Fibroblast of pulmonary artery (primary cell): ENCODE measurements at places on chromosomes 2 and 18.
A peak's percentile ranks its signal among the peaks of the same experiment; 100 is the strongest.

- no peak for DNase-seq
These were observed 293.2 kb downstream of the PLCL1 start for GRCh38 chr2:198097630-198098029.

GRCh38 chr2:98524168-98524567, 79.5 kb downstream of the INPP4A start:
- peak; percentile 50 for DNase-seq

DNA sequence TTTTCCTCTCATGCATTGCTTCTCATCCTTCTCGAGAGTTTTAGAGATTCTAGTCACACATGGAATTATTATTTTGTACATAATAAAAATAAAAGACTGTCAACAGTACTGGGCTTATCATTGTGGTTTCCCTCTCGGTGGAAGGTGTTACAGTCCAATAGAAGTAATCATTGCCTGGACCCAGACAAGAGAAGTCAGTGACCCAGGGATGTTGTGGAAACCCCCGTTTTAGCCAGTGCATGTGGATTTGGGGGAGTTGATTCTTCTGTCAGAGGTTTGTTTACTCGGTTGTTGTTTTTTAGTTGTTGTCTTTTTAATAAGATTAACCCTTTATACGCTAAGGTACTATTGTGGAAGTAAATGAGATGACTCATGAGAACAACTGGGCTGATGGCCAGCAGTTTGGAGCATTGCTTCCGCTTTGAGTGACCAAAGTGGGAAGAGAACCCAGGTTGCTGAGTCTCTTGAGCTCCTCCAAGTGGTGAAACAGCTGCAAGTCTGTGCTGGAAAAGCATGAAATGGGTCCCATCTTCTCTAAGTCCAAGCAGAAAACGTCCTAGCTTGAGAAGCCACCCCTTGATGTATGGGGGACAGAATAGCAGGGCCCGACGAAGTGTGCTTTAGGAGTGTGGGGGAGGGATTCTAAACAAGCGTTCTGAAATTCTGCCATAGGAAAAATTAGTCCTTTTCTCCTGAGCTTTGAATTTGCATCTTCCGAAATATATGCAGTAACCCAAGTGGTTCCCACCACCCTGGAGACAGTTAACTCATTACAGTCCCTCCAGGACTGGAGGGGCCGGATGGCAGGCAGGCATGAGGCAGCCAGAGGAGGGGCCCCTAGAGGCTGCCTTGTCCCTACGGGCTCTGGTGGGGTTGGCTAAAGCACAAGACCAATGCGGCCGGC, 61.8 kb upstream of the GPR45 start:
- DNase-seq: peak; percentile 80

DNA sequence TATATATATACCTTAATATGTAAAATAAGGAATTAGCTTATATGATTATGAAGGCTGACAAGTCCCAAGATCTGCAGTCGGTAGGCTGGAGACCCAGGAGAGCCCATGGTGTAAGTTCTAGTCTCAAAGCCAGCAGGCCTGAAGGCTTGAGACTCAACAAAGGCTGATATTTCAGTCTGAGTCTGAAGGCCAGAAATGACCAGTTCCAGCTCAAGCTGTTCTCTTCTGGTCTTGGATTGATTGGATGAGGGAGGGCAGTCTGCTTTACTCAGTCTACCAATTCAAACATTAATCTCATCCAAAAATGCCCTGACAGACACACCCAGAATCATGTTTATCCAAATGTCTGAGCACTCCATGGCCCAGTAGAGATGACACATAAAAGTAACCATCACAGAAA, 22.0 kb downstream of the HNMT start:
- DNase-seq: no peak

- no peak for DNase-seq
These were observed 66.3 kb upstream of the DARS1 start for GRCh38 chr2:136051725-136052048.

- DNase-seq: peak; percentile 45
These were observed 269.3 kb upstream of the ID2 start for GRCh38 chr2:8412586-8412985.

DNA sequence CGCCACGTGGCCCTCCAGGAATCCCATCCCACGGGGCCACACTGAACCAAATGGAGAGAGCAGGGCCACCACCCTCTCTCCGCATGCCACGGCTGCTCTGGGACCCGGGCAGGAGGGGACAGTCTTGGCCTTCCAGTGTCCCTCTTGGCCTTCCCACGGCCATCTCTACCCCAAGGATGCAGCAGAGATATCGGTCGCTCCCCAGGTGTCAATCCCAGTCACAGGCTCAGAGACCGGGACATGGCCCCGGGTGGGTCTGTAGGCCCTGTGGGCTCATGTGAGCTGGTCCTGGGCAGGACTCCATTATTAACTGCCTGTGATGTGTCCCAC, 15.3 kb downstream of the CAPN10 start:
- DNase-seq: no peak

DNA sequence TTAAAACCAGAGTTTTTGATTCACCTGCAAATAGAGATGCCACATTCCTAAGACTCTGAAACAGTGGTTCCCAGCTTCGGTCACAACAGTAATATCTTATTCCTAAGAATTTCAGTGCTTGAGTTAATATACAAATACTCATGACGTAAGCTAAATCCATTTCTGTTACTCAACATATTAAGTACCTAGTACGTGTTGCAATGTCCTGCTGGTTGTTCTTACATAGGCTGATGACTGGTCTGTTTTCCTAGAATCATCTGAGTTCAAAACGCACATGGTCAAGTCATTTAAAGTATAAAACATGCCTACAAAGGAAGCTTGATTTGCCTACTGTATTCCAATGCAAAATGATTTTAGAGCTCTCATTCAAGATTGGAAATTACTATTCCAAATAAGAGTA, 7.2 kb downstream of the NCL start:
- peak; percentile 28 for DNase-seq

- DNase-seq: no peak
These were observed 53.0 kb upstream of the LRP2 start for GRCh38 chr2:169415233-169415748.

DNA sequence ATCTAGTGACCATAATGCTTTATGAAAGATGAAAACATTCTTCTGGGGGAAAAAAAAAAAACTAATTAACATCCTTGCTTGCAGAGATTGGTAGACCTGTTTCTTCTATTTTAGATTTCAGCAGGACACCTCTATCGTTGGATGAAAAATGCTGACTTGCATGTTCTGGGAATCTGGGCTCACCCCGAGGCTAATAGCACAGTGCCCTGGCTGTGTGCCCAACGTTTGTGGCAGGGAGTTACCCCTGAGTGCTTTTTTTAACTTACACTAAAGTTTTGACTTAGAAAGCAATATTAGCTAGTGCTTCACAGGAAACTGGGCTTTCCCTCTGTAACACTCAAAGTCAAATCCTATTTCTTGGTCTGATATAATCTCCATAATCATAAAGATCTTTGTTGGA, 233.2 kb downstream of the SLC8A1 start:
- no peak for DNase-seq

DNA sequence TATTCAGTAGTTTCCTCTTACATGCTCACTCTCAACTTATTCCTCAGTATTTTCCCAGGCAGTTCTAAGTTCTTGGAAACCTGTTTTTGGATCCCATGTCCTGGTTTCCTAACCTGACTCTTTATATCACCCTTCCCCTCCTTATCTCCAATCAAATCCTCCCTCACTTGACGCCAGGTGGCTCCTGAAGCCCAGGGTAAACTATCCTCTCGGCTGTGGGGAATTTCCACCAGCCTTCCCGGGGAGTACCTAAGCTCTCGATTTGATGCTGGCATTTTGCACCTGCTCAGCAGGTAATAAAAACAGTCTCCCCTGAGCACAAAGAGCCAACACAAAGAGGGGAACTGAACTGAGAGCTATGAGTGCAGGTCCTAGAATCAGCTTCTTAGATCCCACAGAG, 538.0 kb downstream of the SLC4A3 start:
- no peak for DNase-seq

- no peak for DNase-seq
These were observed 189.4 kb upstream of the CWC22 start for GRCh38 chr2:180196419-180196977.

DNA sequence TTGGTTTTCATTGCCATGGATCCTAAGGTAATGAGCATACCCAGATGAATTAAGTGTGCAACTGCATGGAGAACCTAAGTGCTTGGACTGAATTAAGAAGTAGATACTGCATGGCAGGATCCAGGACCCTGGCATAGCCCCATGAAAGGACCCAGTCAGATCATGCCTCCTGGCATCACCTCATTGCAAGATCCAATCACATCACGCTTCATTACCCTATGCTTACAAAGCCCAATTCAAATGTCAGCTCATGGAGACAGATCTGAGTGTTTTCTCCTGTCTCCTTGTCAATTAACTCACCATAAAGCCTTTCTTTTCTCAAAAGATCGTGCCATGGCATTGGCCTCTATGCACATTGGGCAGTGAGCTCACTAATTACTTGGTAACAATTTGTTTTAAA, 519.8 kb upstream of the ZNF804A start:
- no peak for DNase-seq

GRCh38 chr18:11905613-11906012, 2.5 kb downstream of the MPPE1 start:
- DNase-seq: no peak

GRCh38 chr2:636641-637405, 40.4 kb downstream of the TMEM18 start:
- DNase-seq: peak; percentile 70

DNA sequence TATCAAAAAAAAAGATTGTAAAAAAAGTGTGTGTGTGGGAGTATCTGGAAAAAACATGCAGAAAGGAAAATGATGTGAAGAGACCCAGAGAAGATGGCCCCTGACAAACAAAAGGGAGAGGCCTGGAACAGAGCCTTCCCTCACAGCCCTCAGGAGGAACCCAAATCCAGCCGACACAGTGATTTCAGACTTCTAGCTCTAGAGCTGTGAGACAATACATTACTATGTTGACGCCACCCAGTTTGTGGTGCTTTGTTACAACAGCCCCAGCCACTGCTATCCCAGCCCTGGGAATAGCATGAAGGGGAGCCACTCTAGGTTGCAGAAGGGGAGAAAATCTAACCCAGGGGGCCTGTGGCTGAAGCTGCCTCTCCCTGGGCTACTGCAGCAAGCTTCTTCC, 59.0 kb upstream of the ZBTB7C start:
- no peak for DNase-seq

DNA sequence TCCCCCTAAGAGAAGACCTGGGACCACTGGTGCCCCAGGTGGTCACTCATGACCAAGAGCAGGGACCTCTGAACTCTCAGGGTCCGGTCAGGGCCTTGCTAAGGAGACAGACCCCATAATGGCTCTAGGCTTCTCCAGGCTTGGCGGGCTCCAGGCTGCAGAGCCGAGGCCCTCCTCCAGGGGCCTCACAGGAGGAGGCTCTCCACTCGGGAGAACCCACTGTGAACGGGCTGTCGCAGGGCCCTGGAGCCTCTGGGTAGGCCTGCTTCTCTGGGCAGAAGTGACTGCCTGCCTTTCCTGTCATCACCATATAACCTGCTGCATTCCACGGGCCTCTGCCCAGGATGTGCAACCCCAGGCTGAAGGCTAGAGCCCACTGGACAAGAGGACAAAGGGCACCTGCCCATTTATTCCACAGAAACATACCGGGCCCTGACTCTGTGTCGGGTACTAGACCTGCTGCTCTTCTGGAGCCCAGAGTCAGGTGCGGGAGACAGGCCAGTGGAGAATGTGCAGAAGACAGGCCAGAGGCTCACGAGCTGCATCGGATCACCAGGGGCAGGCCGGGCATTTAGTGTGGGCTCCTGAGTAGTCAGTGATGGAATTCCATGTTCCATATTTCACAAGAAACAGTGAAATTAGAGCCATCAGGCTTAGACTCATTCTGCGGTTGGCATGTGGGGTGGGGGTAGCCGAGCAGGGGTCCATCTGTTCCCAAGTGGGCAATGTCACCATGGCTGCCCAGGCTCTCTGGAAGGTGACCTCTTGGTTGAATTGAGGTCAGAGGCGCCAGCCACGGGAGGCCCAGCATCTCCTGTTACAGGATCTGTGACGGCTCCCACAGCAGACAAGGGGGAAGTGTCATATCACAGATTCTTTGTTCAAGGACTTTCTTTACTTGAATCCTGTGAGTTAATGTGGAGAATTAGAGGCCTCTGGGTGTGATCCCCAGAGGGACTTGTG, 220.8 kb downstream of the SH3RF3 start:
- no peak for DNase-seq

DNA sequence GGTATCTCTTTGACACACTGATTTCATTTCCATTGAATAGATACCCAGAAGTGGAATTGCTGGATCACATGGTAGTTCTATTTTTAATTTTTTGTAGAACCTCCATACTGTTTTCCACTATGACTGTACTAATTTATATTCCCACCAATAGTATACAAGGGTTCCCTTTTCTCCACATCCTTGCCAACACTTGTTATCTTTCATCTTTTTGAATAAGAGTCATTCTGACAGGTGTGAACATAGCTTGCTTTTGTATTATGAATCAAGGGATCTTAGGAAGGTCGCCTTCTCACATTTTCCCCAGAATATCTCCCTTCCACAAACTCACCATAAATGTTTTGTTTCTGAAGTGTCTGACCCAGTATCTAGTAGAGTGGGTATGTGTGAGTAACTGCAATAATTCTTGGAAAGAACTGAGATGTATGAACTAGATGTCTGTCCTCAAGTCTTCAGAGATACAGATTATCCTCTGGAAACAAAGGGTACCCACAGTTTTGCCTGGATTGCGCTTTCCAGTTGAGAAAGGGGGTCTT, 17.1 kb upstream of the SP3 start:
- no peak for DNase-seq

- no peak for DNase-seq
These were observed 89.5 kb downstream of the SLC4A10 start for GRCh38 chr2:161713706-161714105.

- DNase-seq: no peak
These were observed 53.6 kb downstream of the GALNT1 start for GRCh38 chr18:35635170-35635569.

GRCh38 chr18:70029163-70029562, 81.5 kb upstream of the CD226 start:
- no peak for DNase-seq

GRCh38 chr2:51301381-51301780, 269.4 kb upstream of the NRXN1 start:
- no peak for DNase-seq

DNA sequence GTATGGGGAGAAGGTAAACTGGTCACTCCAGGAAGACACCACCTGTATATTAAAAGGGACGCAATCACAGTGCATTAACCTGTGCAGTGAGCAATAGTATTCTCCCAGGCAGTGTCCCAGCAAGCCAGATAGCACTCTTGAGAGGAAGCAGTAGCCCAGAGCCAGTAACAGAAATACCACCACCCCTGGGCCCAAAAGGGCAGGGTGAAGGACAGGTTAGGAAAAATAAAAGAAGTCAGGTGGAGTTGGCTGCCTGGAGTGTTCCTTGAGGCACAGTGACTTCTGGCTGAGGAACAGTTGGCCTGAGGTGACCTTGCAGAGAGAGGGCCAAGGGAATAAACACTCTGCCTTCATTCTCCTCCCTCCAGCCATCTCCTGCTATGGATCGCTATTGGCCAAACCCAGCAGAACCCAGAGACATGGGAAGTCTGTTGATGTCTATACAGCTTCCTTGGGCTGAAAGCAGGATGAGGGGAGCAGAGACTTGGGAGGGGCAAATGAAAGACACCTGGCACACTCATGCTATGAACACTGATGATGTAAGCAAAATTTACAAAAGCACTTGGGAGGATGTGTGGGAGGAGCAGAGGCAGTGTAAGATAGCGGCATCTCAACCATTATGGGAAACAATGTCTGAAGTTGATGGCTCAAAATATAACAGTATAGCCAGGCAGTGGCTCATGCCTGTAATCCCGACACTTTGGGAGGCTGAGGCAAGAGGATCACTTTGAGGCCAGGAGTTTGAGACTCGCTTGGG, 7.5 kb downstream of the C18orf32 start:
- DNase-seq: peak; percentile 35

GRCh38 chr2:178056345-178056744, 16.2 kb downstream of the PDE11A start:
- DNase-seq: no peak
